Keratinocyte (primary cell): ENCODE measurements at places on chromosomes 12 and 14. TPM values are rescaled to one million over a fixed set of nuclear protein-coding genes. Genes with fewer than 3 reads are reported as not detected.
A peak's percentile ranks its signal among the peaks of the same experiment; 100 is the strongest.

The SAMD15 gene
- 0.23 to 0.77 TPM (median 0.46 TPM) in 3 replicates for polyA plus RNA-seq

DNA sequence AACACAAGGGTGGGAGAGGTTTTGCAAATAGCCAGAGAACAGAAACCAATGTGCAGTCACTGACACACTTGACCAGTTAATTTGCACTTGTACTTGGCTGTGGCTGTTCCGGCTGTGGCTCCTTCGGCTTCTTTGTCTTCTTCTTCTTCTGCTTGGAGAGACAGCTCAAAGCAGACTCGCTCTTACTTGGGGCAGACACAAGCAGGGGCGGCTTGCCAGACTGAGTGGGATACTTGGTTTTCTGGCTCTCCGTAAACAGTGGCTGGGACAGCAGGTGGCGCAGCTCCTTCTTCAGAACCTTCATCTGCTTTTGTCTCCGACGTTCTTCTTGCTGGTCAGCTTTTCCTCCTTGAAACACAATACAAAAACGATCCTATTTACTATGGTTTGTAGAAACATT, 25.0 kb downstream of the OTUB2 start:
- no peaks in the 10 kb centered on the region for H3K27me3 ChIP-seq
- no peak overlapping the region for H3K27ac ChIP-seq
- H3K4me3 ChIP-seq = no peak overlapping the region

DNA sequence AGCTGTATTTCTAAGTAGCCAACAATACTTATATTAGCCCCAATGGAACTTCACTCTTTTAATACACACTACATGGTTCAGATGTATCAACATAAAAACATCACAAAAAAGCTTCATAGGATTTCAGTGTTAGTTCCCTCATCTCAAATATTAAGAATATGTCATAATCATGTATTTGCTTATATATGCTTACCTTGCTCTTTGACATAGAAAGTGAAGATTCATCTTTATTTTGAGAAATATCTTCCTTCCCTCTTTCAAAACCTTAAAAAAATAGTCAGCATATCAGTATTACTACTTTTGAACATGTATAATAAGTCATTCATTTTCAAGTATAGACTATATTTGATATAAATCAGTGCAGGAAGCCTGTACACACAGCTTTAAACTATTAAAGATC, 62.2 kb upstream of the BBS10 start:
- H3K27me3 ChIP-seq = no peaks in the 10 kb centered on the region
- no peak overlapping the region for H3K27ac ChIP-seq
- H3K4me3 ChIP-seq = no peak overlapping the region

The HOXC9 gene
- 1.1 to 3.3 TPM (median 1.8 TPM) in 3 replicates for polyA plus RNA-seq

The IL22 gene
- not detected in 3 replicates for polyA plus RNA-seq

- no peak overlapping the region for H3K27ac ChIP-seq
- H3K4me3 ChIP-seq = no peak overlapping the region
- peaks cover 5% of the 10 kb centered on the region for H3K4me1 ChIP-seq
- DNase-seq = no peak
- H3K27me3 ChIP-seq = no peaks in the 10 kb centered on the region
Measured at GRCh38 chr14:103310576-103311095, 23.4 kb upstream of the EIF5 start.

- no peak overlapping the region for H3K27ac ChIP-seq
- no peak overlapping the region for H3K4me3 ChIP-seq
- peaks cover 28% of the 10 kb centered on the region for H3K4me1 ChIP-seq
- DNase-seq = peak; percentile 58
- H3K36me3 ChIP-seq = no peaks in the 10 kb centered on the region
Measured at GRCh38 chr12:116406529-116406928, 129.0 kb upstream of the MED13L start.

- H3K4me1 ChIP-seq = peaks cover 37% of the 10 kb centered on the region
- no peak for DNase-seq
- H3K36me3 ChIP-seq = no peaks in the 10 kb centered on the region
Measured at GRCh38 chr12:14256555-14257169, 108.8 kb upstream of the ATF7IP start.

- H3K4me1 ChIP-seq = peaks cover 60% of the 10 kb centered on the region
- no peaks in the 10 kb centered on the region for H3K36me3 ChIP-seq
- H3K4me3 ChIP-seq = no peak overlapping the region
- H3K27me3 ChIP-seq = no peaks in the 10 kb centered on the region
- no peak for DNase-seq
Measured at GRCh38 chr12:113242026-113242418, 20.8 kb downstream of the TPCN1 start.

GRCh38 chr14:54777395-54777794, 125.2 kb downstream of the GCH1 start:
- no peak overlapping the region for H3K4me3 ChIP-seq
- no peaks in the 10 kb centered on the region for H3K27me3 ChIP-seq
- no peak overlapping the region for H3K27ac ChIP-seq
- peaks cover 36% of the 10 kb centered on the region for H3K4me1 ChIP-seq

DNA sequence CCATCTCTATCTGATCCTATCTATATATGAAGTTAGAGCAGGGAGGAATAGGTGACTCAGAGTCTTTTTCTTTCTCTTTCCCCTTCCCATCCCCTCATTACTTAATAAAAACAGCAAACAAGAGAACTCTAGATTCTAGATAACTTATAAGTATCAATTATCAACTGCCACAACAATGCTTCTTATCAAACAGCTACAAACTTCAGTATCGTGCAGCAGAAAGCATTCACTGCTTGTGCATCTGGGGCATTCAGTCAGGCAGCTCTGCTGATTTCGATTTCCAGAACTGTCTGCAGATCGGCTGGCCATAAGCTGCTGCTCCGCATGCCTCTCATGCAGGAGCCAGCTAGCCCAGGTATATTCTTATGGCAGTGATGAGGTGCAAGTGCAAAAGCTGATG, 19.4 kb downstream of the A2ML1 start:
- no peak overlapping the region for H3K27ac ChIP-seq
- no peak overlapping the region for H3K4me3 ChIP-seq
- H3K27me3 ChIP-seq = no peaks in the 10 kb centered on the region
- peaks cover 24% of the 10 kb centered on the region for H3K36me3 ChIP-seq
- DNase-seq = no peak
- no peaks in the 10 kb centered on the region for H3K4me1 ChIP-seq

The CIROP gene
- not detected in 3 replicates for polyA plus RNA-seq

GRCh38 chr12:131830914-131831571, 2.9 kb downstream of the MMP17 start:
- no peak overlapping the region for H3K27ac ChIP-seq
- H3K36me3 ChIP-seq = no peaks in the 10 kb centered on the region
- peaks cover 45% of the 10 kb centered on the region for H3K27me3 ChIP-seq
- H3K4me3 ChIP-seq = peak overlapping the region; percentile 19
- peaks cover 8% of the 10 kb centered on the region for H3K4me1 ChIP-seq

DNA sequence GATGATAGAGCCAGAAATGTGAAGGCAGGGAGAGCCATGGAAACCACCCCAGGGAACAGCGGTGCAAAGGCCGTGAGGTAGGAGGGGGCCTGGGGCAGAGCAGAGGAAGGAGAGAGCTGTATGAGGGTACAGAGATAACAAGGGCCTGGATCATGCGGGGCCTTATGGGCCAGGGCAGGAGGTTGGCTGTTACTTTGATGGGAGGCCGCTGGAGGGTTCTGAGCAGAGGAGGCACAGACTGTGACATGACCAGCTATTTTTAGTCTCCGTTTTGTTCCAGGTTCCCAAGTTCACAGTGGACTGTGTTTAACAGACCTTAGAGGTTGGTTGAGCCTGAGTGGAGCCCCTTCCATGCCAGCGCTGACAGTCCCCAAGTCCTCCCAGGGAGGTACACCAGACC, 118.6 kb downstream of the GCH1 start:
- H3K36me3 ChIP-seq = peaks cover 58% of the 10 kb centered on the region
- H3K4me3 ChIP-seq = no peak overlapping the region
- H3K27ac ChIP-seq = no peak overlapping the region
- H3K4me1 ChIP-seq = no peaks in the 10 kb centered on the region
- DNase-seq = no peak
- no peaks in the 10 kb centered on the region for H3K27me3 ChIP-seq

GRCh38 chr12:131915000-131915689, 13.9 kb upstream of the PUS1 start:
- no peaks in the 10 kb centered on the region for H3K27me3 ChIP-seq
- H3K27ac ChIP-seq = no peak overlapping the region

GRCh38 chr14:82724316-82724715, 1190.7 kb upstream of the SEL1L start:
- no peak overlapping the region for H3K4me3 ChIP-seq
- no peaks in the 10 kb centered on the region for H3K27me3 ChIP-seq
- H3K36me3 ChIP-seq = no peaks in the 10 kb centered on the region
- H3K27ac ChIP-seq = no peak overlapping the region

The ACOT6 gene
- not detected in 3 replicates for polyA plus RNA-seq

DNA sequence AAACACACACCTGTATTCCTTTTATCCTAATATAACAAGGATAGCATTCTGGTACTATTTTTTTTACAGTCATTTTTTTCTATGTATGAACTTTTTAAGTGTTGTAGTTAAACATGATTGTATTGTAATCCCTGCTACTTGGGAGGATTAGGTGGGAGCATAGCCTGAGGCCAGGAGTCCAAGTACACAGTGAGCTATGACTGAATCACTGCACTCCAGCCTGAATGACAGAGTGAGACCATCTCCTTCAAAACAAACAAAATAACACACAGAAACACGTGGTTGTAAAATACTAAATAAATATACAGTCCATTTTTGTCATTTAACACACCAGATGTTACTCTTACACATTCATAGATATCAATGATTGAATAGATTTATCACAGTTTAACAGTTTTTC, 56.9 kb downstream of the MAP4K5 start:
- peaks cover 14% of the 10 kb centered on the region for H3K36me3 ChIP-seq
- no peak overlapping the region for H3K27ac ChIP-seq
- no peak overlapping the region for H3K4me3 ChIP-seq
- no peaks in the 10 kb centered on the region for H3K27me3 ChIP-seq
- no peak for DNase-seq

The COPS7A gene
- 85.4 to 116 TPM (median 85.5 TPM) in 3 replicates for polyA plus RNA-seq
